ENCODE measurements at places on chromosomes 1 and 21.
A peak's percentile ranks its signal among the peaks of the same experiment; 100 is the strongest.

- no peak for DNase-seq
Measured at GRCh38 chr1:10507111-10507879, 32.5 kb downstream of the PEX14 start.

DNA sequence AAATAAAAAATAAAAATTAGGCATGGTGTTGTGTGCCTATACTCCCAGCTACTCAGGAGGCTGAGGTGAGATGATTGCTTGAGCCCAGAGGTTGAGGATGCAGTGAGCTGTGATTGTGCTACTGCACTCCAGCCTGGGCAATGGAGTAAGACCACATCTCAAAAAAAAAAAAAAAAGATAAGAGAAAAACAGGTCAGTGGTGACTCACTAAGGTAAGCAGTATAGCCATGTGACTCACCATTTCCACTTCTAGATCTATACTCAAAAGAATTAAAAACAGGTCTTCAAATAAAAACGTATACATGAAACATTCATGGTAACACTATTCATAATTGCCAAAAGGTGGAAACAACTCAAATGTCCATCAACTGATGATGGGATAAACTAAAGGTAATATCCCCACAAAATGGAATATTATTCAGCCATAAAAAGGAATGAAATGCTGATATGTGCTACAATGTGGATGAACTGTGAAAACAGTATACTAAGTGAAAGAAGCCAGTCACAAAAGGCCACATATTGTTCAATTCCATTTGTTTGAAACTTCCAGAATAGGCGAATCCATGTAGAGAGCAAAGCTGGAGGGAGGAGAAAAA is 75.1 kb downstream of the ZNF281 start:
- no peak for DNase-seq

GRCh38 chr1:69123486-69123885 is 444.2 kb upstream of the LRRC7 start:
- no peak for DNase-seq

DNA sequence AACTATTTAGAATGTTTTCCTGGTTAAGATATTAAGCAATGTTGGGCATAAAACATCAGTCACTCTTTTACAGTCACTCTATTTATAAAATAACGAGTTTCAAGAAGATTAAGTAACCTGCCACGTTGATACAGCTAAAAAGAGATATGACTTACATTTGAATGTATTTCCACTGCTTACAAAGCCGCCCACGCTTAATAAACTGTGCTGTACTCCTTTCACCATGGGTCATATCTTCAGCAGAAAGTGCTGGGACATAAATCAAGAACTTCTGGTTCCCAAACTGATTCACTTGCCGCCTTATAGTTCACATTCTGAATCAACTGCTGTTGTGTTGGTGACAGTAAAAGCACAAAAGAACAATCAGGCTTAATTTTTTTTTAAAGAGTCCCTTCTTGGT is 666.7 kb downstream of the NCAM2 start:
- DNase-seq, result no peak

- no peak for DNase-seq
Measured at GRCh38 chr1:6447016-6447817, 18.8 kb downstream of the TNFRSF25 start.

- DNase-seq, result no peak
Measured at GRCh38 chr1:169368406-169368769, 393 bp downstream of the BLZF1 start.

- no peak for DNase-seq
Measured at GRCh38 chr1:151060657-151061421, 642 bp downstream of the MLLT11 start.

DNA sequence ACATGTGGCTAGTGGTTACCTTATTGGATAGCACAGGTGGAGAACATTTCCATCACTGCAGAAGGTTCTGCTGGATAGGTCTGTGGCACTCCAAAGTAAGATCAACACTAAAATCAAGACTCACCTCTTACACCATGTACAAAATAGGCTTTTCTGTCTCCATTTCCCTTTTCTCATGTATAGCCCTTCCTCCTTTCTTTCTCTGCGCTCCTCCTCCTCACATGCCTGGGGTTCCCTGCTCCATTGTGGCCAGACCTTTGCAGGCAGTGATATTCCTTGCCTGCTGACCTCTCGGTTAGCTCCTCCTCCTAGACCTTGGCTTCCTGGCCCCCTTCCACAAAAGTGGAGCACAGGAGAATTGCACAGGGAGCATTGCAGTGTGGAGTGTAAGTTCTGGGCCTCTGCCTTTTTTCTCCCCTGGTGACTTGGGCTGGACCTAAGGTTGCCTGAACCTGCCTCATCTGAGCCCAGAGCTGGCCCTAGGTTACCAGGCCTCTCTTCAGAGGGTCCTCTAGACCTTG is 33.2 kb upstream of the RBM15 start:
- DNase-seq, result no peak

GRCh38 chr1:84298684-84299535 is 2.6 kb upstream of the SAMD13 start:
- DNase-seq, result peak; percentile 12

DNA sequence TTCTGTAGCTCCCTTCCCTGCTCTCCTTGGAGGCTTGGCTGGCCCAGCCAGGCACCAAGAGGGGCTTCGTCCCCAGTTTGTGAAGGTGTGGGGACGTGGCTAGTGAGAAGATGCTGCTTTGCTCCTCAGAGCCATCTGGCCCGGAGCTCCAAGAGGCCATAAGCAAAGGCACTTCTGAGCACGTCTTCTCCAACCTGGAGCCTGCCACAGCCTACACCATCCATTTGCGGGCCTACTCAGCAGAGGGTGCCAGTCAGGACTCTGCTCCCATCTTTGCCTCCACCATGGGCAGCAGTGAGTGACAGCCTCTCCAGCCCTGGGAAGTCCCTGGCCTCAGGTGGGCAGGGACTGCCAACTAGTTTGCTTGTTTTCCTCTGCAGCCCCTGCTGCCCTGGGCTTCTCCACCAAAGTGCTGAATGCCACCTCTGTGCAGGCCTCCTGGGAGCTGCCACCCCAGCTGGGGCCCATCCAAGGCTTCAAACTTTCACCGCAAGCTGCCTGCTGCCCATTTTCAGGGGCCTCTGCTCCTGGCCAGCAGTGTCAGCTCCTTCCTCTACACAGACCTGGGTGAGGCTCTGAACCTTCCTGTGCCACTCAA is 25.9 kb downstream of the SLC27A3 start:
- no peak for DNase-seq

DNA sequence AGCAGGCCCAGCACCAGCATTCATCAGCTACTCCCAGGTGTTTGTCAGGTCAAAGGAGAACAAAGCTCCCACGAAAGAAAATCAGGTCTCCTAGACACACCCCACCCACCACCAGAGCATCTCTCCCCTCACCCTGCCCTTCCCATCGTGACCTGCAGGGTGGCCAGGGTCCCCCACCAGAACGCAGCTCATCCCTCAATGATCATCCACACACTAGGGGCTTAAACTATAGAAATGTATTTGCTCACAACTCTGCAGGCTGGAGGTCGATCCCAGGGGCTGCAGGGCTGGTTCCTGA is 97.4 kb downstream of the RIPK4 start:
- DNase-seq, result no peak

- DNase-seq, result no peak
Measured at GRCh38 chr1:234197839-234198238, 175.4 kb upstream of the COA6 start.

DNA sequence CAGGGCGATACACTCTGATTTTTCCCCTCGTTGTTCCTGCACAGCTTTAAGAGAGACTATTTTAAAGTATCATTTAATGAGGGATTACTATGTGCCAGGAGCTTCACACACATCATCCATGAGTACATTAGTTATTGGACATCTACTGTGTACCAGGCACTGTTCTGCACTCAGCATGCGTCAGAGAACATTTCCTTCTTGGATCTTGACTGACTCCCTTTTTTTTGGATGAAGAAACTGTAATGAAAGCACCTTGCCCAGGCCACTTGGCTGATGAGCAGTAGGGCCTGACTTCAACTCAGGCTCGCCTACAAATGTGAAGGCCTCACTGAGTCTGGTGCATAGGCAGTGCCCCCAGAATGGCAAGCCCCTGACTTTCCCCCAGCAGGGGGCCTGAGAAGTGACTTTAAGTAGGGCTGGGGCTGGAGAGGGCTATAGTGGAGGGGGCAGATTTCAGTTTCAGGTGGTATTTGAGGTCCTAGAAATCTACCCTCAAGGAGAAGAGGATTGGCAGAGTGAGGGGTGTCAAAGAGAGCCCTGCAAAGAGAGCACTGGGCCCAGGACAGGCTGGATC is 50.0 kb downstream of the PTPRU start:
- DNase-seq, result no peak

GRCh38 chr21:32094804-32095203 is 184.0 kb downstream of the MIS18A start:
- no peak for DNase-seq

GRCh38 chr21:37423103-37423502 is 56.5 kb downstream of the DYRK1A start:
- DNase-seq, result no peak

DNA sequence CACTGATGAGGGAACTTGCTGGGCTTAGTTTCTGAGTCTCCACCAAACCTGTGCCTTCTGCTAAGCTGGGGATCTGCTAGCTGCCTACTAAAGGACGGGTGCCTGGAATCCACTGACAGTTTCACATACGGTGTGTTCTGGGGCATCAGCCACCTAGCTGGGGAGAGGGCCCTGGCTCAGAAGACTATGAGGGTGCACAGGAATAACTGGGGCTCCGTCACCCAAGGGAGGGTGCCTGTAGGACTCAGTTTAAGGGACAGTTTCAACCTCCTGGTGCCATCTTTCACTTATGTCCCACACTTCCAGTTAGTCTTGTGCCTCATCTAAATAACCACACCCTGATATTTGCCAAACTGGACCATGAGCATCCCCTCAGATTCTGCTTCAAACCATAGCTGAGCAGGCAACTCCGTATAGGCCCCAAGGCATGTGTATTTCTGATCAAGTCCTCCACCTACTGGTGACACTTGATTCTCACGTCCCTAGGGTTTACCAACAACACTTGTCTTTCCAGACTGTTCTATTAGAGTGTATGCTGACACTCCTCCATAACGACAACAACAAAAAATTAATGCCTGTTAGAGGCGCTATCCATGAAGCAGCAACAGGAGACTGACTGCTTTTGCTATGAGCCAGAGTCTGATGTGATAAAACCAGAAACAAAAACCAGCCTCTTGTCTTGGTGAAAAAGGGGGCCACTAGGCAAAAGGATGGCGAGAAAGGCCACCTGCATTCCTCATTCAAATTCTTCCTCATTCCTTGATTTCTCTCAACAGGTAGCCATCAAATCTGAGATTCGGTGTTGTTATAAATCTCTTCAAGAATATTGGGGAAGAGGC is 55.0 kb upstream of the PAXBP1 start:
- DNase-seq, result no peak

DNA sequence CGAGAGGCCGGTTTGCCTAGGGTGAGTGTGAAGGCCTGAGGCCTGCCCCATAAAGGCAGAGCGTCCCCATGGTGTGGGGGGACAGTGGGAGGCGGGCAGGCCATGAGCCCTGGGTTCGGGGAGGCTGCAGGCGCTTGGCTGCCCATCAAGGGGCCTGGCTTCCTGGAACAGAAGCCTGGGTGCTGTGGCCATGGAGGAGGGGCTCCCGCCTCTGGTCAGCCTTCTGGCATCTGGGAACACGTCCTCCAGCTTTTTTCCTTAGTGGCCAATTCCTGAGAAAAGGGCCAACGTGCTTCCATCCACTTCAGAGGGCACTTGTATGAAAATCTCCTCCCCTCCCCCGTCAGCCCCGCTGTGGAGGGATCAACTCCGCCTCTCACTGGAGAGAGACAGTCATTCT is 58.7 kb downstream of the PRDM16 start:
- no peak for DNase-seq

- no peak for DNase-seq
Measured at GRCh38 chr1:18282851-18283600, 175.4 kb downstream of the IGSF21 start.

DNA sequence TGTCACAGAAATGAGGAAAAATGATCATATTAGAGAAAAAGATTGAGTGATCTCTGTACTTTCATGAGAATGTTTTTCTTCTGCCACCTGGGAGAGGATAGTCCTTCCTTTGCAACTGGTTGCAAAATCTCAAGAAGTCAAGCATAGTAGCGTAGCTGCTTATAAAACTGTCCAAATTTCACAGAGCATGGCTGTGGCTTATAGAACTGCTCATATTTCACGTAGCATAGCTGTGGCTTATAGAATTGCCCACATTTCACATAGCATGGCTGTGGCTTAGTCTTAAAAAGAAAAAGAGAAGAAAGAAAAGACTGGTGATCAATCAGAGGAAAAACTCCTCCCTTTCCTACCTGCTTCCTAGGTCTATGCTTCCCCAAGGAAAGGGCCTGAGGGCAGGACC is 329.5 kb downstream of the SIPA1L2 start:
- no peak for DNase-seq

- no peak for DNase-seq
Measured at GRCh38 chr1:93353286-93353685, 7.6 kb downstream of the DR1 start.

- DNase-seq, result no peak
Measured at GRCh38 chr1:172360985-172361384, 59.5 kb upstream of the C1orf105 start.

DNA sequence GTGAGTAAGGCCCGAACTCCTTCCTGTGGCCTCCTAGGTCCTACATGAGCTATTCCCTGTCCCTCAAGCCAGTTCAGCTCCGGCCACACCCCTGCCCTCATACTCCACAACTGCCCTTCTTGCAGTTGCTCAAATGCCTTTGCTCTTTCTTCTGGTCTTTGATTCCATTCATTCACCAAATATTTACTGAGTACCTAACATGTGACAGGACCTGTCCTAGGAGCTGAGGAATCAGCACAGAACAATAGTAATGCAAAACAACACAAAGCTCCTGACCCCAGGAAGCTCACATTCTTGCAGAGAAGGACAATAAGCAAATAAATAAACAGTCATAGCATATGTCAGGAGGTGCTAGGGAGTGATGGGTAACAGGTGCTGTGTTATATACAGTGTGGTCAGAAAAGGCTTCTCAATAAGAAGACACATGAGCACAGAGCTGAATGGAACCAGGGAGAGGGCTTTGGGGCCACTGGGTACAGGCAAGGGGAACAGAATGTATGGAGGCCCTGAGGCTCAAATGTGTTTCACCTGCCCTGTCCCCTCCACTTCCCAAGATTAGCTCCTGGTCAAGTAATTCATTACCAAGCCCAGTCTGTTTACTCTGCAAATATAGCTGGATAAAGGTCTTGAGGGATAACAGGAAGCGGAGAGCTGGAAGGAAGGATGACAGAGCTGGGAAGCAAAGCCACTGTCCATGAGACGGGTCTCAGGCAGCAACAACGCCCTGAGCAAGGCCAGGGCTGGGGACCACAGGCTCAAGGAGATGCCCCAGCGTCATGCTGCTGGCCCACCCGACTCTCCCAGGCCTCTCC is 145.1 kb downstream of the CSMD2 start:
- DNase-seq, result no peak

DNA sequence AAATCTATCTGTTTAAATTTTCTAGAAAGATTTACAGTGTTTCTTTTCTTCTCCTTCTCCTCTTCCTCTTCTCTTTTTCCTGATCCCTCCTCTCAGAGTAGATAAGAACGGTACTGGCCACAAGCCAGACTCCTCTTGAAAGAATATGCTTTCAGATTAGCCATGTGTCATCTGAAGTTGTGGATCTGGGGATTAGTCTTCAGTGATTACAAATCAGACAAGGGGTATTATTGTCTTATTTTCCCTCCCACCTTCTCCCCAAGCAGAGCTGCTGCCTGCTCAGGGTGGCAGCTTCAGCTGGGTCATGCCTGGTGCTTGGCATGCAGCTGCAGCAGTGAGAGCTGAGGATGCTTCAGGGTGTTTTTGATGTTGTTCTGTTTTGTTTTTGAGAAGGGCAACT is 42.7 kb downstream of the SGIP1 start:
- DNase-seq, result no peak

Data from stimulated activated CD4-positive, alpha-beta T cell treated with anti-CD3 and anti-CD28 coated beads, Interleukin-1b, Interleukin-23, amount 100 ng/mL, for 24 hours (primary cell).